NCI-H446 (cell line): ENCODE measurements at places on chromosomes 16 and 17.

GRCh38 chr17:74231928-74232907 is 18.8 kb downstream of the TTYH2 start:
- DNase-seq: no peak

DNA sequence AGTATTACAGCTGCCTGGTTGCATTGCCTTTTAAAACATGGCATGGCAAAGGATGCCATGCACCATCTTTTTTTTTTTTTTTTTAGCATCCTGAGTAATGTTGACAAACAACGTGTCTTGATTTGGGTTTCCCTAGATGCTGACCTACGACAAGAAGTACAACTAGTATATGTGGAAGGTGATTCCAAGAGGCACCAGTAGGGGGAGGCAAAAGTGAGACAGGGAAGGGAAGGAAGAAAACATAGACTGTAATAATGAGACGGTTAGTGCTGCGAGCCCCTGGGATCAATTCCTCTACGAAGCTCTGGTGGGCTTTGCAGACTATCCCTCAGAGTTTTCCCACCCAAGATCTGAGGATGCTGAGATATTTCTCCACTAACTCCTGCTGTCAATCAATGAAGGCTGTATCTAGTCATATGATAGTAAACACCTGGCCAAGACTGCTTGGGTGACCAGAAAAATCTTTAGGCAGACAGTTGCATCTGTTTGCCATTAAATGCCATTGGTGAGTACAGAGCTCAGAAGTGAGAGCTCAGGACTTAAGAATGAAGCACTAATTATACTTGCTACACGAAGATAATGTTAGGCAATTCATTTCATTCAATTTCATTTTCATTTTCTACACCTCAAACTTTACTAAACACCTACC is 458.6 kb upstream of the GOT2 start:
- DNase-seq: peak; percentile 0

DNA sequence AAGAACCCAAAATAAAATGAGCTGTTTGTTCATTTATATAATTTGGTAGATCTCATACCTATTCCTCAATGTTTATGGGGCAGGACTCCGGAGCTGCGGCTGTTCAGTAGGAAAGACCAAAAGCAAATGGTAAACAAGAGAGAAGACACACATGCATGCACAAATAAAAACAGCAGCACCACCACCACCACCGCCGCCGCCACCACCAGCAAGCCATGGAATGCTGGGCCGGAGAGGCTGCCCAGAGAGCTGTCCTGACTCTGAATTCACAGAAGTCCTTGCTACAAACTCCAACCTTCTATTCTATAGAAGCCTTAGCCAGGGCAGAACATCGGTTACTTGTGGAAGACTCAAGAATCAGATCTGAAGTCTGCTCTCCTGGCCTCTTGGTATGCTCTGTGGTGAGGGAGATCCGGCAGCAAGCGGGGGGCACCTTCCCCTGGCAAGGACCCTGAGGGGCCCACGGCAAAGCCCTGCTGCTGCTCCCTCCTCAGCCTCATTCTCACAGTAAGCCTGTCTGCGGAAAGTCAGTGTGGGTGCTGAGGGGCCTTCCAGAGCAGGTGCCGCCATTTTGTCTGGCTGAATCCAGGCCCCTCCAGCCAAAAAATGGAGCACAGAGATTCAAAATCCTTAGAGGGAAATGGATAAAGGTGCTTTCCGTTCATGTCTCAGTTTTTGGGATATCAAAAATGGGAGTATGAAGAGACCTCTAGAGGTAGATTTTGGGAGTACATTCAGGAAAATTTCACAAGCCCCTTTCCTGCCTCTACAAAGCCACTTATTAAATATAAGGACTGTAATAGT is 6.4 kb upstream of the FOXJ1 start:
- DNase-seq: peak; percentile 43

DNA sequence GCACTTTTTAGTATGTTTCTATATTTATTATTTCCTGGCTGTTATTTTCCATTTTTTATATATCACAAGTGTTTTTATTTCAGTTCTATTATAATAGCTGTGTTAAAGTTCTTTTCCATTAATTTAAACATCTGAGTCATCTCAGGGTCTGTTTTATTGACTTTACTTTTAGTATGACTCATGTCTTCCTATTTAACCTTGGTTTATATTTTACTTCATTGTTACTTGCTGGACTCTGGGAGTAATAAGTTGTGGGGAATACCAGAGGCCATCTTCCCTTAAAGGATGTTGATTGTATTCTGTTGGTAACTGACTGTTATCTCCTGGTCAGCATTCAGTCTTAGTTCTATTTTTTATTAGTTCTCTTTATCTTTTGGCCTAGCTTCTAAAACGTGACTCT is 1508.2 kb downstream of the CDH11 start:
- no peak for DNase-seq

GRCh38 chr17:38424297-38424972 is 3.8 kb upstream of the ARHGAP23 start:
- no peak for DNase-seq

DNA sequence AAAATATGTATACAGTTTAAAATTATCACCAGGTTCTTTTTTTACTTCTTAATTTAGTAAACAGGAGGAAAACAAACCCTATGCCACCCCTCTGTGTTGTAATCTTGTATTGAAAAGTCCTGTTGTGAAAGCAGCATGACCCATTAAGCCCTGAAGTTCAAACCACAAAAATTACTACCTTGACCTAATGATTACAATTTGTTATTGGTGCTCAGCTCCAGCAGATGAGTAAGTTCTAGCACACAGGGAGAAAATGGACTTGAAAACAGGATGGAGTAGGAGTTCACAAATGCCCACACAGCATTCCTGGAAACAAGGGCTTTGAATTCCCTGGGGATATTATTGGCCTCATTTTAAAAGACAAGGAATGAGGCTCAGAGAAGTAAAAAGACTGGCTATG is 505.8 kb upstream of the ERCC4 start:
- no peak for DNase-seq

DNA sequence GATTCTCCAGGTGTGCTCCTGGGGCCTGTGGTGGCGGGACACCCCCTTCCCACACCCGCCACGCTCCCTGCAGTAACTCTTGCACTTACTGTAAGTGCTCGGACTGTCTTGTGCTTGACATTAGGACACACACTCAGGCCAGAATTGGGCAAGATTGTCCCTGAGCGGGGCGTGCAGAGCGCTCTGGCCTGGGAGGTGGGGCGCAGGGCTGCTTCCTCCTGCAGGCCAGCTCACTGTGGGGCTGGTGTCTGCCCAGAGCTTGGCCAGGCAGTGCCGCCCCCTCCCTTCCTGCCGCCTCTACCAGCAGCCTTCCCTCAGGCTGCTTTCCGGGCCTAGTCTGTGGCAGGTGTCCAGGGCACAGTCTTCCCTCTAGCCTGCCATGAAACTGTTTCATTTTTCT is 6.1 kb upstream of the ATP6V0C start:
- no peak for DNase-seq

DNA sequence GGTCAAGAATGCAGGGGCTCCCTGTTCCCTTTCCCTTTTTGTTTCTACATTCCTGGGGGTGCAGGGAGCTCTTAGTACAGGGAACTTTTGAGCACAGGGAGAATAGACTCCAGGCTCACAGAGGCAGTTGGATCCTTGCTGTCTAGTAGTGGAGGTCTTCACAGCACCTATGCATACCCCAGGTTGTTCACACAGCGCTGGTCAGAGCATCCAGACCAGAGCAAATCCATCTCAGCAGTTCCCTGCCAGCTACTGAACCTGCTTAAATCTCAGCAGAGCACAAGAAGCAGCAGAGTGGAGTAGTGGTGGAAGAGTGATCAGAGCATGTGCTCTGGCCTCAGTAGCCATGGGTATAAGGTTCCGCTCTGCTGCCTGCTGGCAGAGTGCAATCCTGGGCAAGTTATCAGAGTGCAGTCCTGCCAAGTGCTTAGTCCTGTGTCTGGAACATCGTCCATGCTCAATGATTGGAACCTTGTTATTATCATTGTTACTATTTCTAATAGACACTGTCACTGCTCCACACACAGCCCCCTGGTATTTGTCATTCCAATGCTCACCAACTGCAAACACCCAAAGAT is 220.4 kb downstream of the CBLN1 start:
- peak; percentile 3 for DNase-seq

- DNase-seq: no peak
Observed at GRCh38 chr16:78509965-78510364, 410.5 kb downstream of the WWOX start.

DNA sequence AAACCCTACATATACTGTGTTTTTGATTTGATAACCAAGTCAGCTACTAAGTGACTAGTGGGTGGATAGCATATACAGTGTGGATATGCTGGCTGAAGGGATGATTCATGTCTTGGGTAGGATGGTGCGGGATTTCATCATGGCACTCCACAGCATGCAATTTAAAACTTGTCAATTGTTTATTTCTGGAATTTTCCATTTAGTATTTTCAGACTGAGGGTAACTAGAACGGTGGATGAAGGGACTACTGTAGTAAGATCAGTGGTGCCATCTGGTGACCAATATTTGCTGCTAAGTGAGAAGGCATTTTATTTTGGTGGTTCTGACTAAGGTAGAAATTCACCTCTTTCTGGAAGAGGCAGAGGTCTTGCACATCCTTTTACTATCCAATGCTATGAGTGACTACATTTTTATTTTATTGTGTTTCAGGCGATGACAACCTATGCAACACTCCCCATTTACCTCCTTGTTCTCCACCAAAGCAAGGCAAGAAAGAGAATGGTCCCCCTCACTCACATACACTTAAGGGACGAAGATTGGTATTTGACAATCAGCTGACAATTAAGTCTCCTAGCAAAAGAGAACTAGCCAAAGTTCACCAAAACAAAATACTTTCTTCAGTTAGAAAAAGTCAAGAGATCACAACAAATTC is 3.1 kb downstream of the CDC6 start:
- DNase-seq: peak; percentile 39

GRCh38 chr16:56860226-56861020 is 4.6 kb upstream of the SLC12A3 start:
- no peak for DNase-seq

- DNase-seq: no peak
Observed at GRCh38 chr16:17497648-17498047, 26.9 kb upstream of the XYLT1 start.

DNA sequence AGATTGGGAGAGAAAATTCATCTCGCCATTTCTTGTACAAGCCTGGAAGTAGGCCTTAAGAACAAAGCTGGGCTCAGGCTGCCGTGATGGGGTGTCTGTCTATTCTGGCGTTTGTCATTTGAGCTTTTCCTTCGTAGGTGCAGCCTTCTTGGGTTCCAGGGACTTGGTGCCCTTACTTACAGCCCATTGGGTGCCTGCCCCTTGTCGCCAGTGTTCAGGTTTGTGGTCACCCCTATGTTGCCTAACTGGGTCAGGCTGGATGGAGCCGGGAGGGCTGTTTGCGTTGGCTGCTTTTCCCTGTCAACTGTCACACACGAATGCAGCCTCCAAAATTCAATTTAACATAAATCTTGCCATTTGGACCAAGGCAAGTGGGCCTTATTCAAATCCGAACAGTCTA is 23.7 kb upstream of the MED9 start:
- DNase-seq: no peak

DNA sequence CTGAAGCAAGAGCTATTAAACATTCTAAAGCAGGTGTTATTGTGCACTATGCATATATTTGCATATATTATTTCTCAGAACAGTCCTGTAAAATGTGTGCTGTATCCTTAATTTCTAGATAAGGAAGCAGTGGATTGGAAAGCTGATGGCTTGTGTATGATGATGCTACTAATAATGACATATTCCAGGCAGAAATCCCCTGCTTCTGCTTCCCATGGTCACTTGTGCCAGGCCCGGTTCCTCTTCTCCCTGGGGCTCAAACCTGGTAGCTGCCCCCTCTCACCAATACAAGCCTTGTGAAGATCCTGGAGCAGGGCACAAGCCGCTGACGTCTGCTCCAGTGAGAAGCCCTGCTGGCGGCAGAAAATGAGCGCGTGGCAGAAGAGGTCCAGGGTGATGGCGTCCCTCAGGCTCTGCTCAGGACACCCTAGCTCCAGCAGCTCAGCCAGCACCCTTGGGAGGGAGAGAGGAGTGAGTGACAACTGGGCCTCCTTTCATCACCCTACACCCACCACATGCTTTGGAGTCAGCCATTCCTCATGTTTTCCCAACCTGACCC is 1.8 kb downstream of the CFAP119 start:
- DNase-seq: no peak

DNA sequence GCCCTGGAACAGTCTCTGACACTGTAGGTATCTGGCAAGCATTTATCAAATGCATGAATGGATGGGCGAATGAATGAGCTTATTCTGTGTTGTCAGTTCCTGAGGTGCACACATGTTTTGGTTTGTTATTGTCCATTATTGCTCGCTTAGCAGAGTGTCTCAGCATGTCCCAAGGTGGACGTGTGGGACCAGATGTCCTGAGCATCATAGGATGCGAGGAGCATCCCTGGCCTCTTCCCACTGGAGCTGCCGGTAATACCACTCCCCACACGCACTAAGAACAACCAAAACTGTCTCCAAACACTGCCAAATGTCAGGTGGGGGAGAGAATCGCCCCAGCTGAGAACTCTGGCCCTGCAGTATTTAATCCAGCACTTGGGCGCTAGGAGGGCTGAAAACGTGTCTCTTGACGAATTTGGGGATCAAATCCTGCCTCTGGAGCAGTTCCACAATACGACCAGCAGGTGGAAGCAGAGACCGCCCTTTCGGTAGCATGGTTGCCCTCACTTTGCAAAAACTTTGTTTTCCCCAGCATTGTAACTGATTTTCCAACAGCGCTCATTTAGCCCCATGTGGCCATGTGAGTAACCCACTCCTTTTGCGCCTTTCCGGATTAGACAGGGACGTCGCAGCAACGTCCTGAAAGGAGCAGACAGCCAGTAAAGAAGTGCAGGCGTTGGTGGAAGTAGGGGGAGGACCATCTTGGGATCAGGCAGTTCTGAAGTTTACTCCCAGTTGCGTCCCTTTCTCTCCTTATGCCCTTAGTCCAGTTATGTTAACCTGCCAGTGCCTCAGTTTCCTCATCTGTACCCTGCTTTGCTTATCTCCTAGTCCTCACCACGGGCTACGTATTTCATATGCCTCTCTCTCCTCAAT is 22.7 kb downstream of the TMEM114 start:
- peak; percentile 73 for DNase-seq

- DNase-seq: no peak
Observed at GRCh38 chr16:48378836-48379235, 6.4 kb downstream of the SIAH1 start.

DNA sequence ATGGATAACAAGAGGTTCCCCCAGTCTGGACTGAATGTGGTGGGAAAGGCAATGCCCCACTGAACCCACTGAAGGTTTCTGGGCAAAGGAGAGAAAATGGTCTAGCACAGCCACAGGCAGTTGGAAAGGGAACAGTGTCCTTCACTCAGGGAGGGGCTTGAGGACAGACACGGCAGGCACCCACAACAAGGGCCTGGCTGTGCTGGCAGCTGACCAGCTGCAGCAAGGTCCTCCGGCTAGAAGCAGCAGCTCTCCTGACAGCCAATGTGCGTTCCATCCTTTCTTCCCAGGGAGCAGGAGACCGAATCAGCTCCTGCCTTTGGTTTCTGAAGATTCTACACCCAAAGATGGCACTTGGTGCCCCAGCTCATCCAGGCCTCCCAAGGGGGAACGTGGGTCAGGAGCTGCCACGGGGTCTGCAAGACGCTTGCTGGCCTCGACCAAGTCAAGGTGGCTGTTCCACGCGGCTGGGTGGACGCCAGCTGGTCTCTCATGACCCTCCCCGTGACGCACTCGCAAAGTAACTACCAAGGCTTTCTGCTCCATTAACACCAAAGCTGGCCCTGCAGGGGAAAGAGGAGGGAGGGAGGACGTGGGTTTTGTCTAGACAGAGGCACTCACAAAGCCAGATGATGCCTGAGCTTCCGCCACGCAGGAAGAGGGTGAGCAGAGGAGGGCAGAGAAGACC is 11.1 kb downstream of the ABR start:
- no peak for DNase-seq

GRCh38 chr17:609232-609810 is 105.3 kb downstream of the VPS53 start:
- no peak for DNase-seq
